ENCODE measurements at places on chromosomes 12 and 14.

- no peak for DNase-seq
These were observed 49.3 kb upstream of the USP44 start for GRCh38 chr12:95600567-95600966.

DNA sequence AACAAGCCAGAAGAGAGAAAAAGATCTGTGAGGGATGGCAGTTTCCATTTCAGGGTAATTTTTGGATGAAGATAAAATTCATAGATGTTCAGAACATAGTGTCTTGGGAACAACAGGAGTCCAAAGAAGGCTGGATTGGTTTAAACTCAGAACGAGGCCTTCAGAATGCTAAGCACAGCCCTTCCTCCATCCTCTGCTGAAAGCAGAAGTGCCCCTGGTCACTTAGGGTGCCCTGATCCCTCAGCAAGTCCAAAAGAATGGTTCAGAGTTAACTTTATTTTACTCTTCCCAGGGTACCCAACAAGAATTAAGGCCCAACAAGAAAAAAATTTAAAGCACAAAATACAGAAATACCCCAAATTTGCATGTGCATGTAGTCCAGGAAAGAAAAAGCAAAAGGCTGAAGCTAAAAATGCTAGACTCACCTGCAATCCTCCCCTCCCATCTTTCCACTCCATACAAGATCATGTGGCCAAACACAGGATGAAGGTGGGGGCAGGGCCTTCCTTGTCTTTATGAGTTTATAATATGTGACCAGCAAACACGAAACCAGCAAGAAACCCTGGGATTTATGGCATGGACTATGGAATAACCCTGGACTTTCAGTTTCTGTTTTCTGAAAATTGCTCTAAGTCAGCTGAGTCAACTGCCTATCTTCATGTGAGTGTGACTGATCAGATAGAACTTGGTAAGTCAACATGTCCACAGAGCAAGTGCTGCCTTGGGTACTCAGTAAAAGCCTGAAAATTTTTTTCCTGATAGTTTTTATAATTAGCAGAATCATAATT is 21.2 kb downstream of the MAX start:
- DNase-seq, result no peak

DNA sequence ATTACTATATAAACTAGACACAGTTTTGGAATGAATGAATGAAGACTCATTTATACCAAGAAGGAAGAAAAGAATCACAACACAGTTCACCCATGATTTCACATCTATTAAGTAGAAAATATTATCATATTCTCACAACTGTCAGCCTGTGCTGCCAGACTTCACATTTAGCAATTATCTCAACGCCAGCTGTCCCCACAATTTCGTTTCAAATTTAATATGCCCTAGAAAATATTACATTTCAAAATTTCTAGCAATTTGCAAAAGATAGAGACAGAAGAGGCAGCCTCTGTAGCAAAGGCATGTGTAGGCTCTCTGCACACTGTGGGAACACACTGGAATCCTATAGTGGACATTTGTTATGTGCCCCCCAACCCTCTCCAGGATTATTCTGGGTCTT is 83.6 kb downstream of the ANKS1B start:
- DNase-seq, result no peak

- DNase-seq, result no peak
These were observed 55.4 kb downstream of the PLXNC1 start for GRCh38 chr12:94203796-94204195.

- no peak for DNase-seq
These were observed 157.1 kb upstream of the CCND2 start for GRCh38 chr12:4116251-4117111.

DNA sequence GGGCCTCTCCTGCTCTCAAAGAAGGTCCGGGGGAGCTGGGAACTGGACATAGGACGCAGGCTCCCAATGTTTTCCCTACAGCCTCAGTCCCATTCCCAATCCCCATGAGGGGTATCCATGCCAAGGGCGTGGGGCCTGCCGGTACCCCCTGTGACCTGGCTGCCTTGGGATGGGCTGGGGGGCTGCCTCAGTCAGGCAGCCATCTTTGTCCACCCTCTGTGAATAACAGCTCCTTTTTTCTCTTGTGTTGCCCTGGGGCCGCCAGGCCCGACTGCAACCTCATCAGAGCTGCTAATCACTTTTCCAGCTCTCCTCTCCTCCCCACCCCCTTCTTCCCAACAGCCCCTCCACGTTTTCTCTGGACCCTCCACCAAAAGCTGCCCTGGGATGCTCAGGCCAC is 11.2 kb downstream of the FIGNL2 start:
- DNase-seq, result no peak

GRCh38 chr14:68814539-68815297 is 21.9 kb upstream of the ZFP36L1 start:
- peak; percentile 78 for DNase-seq

GRCh38 chr12:39431797-39432196 is 11.1 kb downstream of the KIF21A start:
- no peak for DNase-seq

GRCh38 chr14:78519863-78520262 is 349.7 kb downstream of the NRXN3 start:
- DNase-seq, result peak; percentile 1

DNA sequence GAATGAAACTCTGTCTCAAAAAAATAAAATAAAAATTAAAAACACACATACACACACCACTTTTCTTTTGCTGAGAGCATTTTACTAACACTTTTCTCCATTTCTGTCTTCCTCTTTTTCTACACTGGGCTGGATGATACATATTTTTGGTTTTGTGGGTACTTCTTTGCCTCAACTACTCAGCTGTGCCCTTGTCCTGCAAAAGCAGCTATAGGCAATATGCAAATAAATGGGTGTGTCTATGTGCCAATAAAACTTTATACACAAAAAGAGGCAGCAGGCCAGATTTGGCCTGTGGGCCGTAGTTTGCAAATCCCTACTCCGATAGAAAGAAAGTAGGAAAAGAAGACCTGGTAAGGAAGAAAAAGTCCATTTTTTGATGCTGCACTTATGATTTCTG is 6.5 kb downstream of the CLMN start:
- no peak for DNase-seq

- no peak for DNase-seq
These were observed 87.5 kb downstream of the EPS8 start for GRCh38 chr12:15701631-15702156.

GRCh38 chr14:102908766-102909455 is 13.6 kb upstream of the AMN start:
- DNase-seq, result no peak

Data from CD4-positive, alpha-beta T cell treated with Interferon alpha-2 for 1 hour (primary cell).